ENCODE measurements at places on chromosomes 11 and 22.

DNA sequence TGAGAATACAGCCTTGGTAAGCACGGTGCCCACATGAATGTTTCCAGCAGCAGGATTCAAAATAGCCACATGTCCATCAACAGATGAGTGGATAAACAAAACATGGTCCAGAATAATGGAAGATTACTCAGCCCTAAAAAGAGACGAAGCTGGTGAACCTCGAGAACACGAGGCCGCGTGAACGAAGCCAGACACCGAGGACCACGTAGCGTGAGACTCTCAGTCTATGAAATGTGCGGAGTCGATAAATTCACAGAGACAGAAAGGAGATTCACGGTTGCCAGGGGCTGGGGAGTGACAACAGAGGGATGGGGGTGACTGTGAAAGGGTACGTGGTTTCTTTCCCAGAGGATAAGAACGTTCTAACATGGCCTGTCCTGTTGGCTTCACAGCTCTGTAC is 2.9 kb upstream of the ASCL2 start:
- DNase-seq = peak; percentile 23

- DNase-seq = no peak
Observed at GRCh38 chr22:49502126-49502826, 325.4 kb downstream of the BRD1 start.

DNA sequence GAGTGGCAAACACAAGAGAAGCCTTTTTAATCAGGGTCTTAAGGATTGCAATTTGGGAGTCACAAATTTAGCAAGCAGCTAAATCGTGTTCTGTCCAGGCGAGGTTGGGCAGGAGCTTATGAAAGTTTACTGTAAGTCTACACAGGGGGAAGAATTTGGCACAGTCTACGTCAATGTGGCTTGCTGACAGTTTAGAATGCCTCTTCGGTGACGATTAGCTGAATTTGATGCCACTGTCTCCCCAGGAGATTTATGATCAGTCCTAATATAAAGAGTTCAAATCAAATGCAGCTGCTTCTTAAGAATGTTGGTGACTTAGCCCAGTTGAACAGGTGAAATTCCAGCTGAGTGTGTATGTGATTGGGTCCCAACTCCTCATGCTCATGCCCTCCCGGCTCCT is 114.1 kb upstream of the CLPB start:
- no peak for DNase-seq

DNA sequence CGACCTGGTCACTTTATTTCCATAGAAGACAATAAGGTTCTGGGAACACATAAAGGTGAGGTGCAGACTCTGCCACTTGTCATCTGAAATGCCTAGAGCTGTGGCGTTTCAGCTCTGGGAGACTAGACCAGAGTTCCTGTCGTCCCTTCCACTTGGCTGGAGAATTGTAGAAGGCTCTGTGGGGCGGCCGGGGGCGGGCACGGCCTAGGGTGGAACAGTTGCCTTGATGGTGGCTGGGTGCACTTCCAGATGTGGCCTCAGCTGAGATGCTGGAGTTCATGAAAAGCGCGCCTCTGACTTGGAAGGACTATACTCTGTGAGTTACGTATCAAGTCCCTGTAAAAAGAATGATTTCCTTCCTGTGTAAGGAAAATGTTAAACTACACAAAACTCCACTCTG is 16.8 kb downstream of the TRMU start:
- no peak for DNase-seq

DNA sequence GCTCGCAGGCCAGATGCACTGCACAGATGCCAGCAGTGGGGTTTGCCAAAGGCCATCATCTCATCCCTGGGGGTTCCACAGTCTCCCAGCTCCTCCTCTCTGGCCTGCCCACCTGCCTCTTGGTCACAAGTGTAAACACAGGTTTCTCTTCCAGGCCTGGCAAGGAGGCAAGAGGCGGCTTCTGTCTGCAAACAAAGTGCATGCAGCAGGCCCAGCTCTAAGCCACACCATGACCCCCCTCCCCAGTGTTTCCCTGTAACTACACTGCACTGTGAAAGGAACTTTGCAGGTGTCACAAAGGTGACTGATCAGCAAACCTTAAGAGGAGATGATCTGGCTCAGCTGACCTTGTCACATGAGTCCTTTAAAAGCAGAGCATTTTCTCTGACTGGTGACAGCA is 26.2 kb upstream of the SHISAL1 start:
- no peak for DNase-seq

GRCh38 chr22:49693416-49693815 is 134.3 kb downstream of the BRD1 start:
- no peak for DNase-seq

GRCh38 chr11:47523490-47524225 is 29.3 kb downstream of the CELF1 start:
- DNase-seq = no peak

- no peak for DNase-seq
Observed at GRCh38 chr11:64872790-64873488, 5.5 kb downstream of the EHD1 start.

GRCh38 chr11:14577835-14578529 is 57.8 kb upstream of the PSMA1 start:
- no peak for DNase-seq

- no peak for DNase-seq
Observed at GRCh38 chr11:71191201-71191600, 61.2 kb downstream of the SHANK2 start.

- no peak for DNase-seq
Observed at GRCh38 chr11:26730414-26731083, 8.7 kb upstream of the SLC5A12 start.

GRCh38 chr11:40241524-40242051 is 1217.9 kb downstream of the LRRC4C start:
- DNase-seq = peak; percentile 42

GRCh38 chr11:130068546-130068985 is 1.1 kb upstream of the APLP2 start:
- DNase-seq = no peak

DNA sequence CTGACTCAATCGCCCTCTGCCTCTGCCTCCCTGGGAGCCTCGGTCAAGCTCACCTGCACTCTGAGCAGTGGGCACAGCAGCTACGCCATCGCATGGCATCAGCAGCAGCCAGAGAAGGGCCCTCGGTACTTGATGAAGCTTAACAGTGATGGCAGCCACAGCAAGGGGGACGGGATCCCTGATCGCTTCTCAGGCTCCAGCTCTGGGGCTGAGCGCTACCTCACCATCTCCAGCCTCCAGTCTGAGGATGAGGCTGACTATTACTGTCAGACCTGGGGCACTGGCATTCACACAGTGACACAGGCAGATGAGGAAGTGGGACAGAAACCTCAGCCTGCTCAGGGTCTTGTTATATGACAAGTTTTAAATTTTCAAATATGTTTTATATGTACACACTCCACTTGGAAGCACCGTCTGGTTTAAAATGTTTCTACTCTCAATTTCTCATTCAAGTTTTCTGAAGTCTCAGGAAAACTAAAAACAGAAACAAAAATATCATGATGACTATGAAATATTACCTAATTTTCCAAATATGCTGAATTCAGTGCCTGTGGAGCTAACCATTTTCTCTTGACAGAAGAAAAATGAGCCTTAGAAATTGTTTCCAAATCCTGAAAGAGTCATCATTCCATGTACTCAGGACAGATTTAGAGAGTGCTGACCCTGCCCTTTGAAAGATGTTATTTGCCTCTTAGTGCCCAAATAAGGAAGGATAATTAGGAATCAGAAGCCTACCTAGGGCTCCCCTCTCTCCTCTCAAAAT is 48.8 kb upstream of the TOP3B start:
- no peak for DNase-seq

DNA sequence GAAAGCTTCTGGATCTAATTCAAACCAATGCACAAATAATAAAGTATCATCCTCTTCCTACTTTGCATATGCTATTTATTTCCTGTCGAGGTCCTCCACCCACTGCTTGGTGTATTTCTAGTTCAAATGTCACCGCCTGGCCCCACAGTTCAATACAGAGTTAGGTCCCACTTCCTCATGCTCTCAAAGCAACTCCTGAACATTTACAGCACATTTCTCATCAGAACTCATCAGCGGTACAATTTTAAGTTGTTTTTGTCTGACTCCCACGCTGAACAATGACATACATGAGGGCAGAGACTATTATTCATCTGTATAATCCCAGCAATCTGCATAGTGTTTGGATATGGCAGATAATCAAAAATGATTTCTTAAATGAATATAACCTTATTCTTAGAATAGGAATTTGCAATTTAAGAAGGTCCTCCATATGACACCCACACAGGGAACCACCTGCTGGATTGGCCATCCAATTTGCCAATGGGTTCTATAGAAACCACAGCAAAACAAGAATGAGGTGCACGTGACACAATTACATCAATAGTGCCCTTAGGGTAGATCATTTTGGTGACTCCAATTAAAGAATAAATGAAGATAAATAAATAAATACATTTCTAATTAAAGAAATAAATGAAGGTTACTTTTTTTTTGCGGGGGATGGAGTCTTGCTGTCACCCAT is 54.2 kb downstream of the SLC25A17 start:
- DNase-seq = no peak

- no peak for DNase-seq
Observed at GRCh38 chr22:48452766-48453165, 1374.9 kb downstream of the BRD1 start.

Data from right forelimb (tissue), 1 donor.